NCI-H1436 treated with DMSO at 0.1 percent for 48 hours (cell line): ENCODE measurements at places on chromosomes 6 and 20.

DNA sequence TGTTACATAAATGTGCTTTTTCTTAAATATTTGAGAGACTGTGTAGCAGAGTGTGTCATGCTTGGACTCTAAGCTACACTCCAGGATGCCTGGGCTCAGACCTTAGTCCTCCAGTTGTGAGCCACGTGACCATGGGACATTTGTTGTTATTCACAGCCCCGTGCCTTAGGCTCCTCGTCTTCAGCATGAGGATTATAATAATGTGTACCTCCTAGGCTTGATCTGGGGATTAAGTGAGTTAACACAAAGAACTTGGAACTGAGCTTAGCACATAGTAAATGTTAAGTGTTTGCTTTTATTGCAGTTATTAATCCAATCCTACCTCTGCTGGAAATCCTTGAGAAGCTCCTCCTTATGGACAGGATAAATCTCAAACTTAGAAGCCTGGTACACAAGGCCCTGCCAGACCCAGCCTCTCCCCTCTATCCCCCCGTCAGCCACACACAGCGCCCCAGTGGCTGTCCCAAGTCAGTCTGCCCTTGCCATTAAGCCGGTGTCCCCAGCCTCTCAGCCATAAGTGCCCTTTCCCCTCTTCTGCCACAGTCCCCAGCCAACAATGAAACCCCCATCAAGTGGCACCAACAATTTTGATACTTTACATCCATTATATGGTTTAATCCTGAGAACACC lies 177.5 kb downstream of the TMEM242 start:
- no peak for DNase-seq

- no peak for DNase-seq
Measured at GRCh38 chr20:58753922-58754551, 61.4 kb downstream of the NPEPL1 start.

DNA sequence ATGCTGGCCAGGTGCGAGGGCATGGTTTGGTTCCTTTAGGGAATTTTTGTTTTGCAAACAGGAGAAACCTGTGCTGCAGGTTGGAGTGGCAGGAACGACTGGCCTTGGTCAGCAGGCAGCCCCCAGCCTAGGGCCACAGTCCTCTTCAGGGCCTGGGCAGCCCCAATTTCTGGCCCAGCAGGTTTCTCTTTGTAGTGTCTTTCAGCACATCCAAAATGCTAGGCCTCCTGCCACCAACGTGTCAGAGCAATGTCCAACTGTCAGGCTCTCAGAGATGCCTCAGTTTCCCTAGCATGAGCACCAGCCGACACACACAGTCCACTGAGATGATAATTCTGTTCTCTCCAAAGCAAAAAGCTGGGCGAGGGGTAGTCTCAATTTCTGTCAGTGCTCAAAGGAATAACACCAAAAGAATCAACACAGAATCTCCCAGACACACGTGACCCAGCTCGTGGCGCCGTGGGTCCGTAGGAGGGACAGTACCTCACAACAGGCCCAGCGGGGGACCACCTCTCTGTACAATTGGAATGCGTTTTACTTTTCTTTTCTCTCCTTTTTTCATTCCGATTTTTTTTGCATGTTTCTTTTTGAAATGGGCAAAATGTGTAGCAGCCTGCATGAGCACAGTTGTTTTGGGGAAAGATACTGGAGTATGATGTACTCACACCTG lies 125.9 kb downstream of the TAF4 start:
- no peak for DNase-seq

DNA sequence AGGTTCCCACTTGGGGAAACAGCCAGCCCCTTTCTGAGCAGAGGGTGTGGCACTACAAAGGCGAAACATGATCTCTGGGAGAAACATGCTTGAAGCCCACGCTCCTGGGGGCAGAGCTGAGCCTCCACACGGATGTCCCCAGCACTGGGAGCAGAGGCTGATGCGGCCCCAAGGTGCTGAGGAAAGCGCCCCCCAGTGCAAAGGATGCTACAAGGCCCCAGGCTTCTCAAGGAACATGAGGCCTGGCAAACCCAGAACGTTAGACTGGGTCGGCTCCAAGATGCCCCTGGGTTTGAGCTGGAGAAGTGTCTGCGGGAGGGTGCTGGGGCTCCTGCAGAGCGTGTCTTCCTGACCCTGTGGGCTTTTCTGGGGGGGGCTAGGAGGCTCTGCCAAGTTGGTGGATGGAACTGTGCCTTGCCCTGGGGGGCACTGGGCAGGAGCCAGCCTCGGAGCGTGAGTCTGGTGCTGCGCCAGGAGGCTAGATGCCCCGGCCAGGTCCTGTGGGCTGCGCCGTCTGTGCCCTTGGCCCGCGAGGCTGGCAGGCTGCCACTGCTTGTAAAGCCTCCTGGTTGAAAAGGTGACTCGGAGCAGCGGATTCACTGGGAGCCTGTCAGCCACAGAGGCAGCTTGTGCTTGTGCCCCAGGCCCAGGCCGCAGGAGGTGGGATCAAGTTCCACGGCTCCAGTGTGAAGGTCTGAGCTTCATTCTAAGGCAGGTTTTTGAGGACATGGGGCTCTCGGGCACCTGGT lies 8.1 kb downstream of the SYNJ2 start:
- DNase-seq = no peak

DNA sequence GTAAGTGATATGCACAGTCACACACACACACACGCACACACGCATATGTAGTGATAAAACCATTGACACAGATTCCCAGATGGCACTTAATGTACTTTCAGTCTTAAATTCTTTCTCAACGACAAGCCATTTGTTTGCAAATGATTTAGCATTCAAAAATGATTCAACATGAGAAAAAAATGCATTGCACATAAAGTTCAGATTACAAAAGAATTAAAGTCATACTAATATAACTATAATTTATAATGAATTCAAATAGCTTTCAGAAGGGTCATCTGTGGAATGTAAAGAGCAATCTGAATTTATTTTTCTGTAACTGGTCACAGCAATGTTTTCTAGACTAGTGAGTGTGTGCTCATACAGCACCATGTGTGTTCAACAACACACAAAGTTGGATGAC lies 521.6 kb upstream of the ZNF337 start:
- no peak for DNase-seq

- no peak for DNase-seq
Measured at GRCh38 chr6:130680116-130680515, 147.1 kb upstream of the SMLR1 start.

DNA sequence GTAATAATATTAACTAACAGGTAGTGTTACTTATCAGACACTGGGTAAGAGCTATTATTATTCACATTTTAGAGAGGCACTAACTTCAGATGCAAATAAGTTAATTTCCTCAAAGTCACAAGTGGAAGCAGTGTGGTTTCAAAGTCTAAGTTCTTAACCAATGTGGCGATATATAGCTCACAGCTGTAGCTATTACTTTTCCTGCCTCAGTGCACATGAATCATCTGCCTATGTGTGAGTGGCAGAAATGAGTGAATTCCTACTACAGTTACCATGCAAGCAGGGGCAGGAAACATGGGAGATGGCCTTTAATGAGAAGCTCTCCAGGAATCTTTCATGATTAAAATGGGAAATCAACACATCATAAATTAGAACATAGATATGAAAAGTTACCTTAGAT lies 126.2 kb upstream of the EYA4 start:
- DNase-seq = no peak

- DNase-seq = no peak
Measured at GRCh38 chr6:110232450-110232849, 52.2 kb downstream of the CDC40 start.

- DNase-seq = no peak
Measured at GRCh38 chr6:95551678-95552324, 25.5 kb upstream of the MANEA start.

- DNase-seq = no peak
Measured at GRCh38 chr20:39395478-39396291, 433.5 kb downstream of the DHX35 start.
